ENCODE measurements at places on chromosomes 16 and 17. TPM values are rescaled to one million over a fixed set of nuclear protein-coding genes. Genes with fewer than 3 reads are reported as not detected.

Gene EPX
- not detected for total RNA-seq

Gene PMFBP1
- total RNA-seq = not detected

Gene CIBAR2
- not detected for total RNA-seq

Gene ADAD2
- total RNA-seq = not detected

Gene SLC38A8
- total RNA-seq = not detected

Gene CAMKK1
- 0.96 TPM for total RNA-seq

Gene PTX4
- total RNA-seq = not detected

Gene KRT32
- not detected for total RNA-seq

Gene KSR1
- total RNA-seq = 64.0 TPM

Gene CHD9NB
- total RNA-seq = 1.2 TPM

Gene STX1B
- total RNA-seq = 0.91 TPM

Gene XAF1
- 10.9 TPM for total RNA-seq

Gene CCDC200
- not detected for total RNA-seq

Gene SNX20
- not detected for total RNA-seq

Gene NAGLU
- 55.0 TPM for total RNA-seq

Gene DPEP1
- 0.26 TPM for total RNA-seq

Gene CETP
- 0.40 TPM for total RNA-seq

Gene RAB37
- 7.7 TPM for total RNA-seq
